Regular cardiac myocyte (primary cell): ENCODE measurements at places on chromosomes 4 and X. TPM values are rescaled to one million over a fixed set of nuclear protein-coding genes. Genes with fewer than 3 reads are reported as not detected.

The KIAA1210 gene
- total RNA-seq, result not detected in 2 replicates

The CSTF2 gene
- 13.0 and 30.9 TPM in 2 replicates for total RNA-seq

The LUZP4 gene
- not detected in 2 replicates for total RNA-seq

The PNCK gene
- total RNA-seq, result under 0.01 and 0.85 TPM in 2 replicates

The PCDH10 gene
- 4.5 and 21.3 TPM in 2 replicates for total RNA-seq

The GRIA3 gene
- 1.9 and 5.4 TPM in 2 replicates for total RNA-seq

The RAB39B gene
- total RNA-seq, result 0.38 and 0.56 TPM in 2 replicates

The TSPAN6 gene
- total RNA-seq, result 29.9 and 65.4 TPM in 2 replicates

The C4orf50 gene
- total RNA-seq, result under 0.01 TPM in 1 of 2 replicates, not detected in the other

The CLDN24 gene
- not detected in 2 replicates for total RNA-seq

The COX7B2 gene
- not detected in 2 replicates for total RNA-seq

The DDX53 gene
- not detected in 2 replicates for total RNA-seq

The SH3D19 gene
- 13.4 and 19.2 TPM in 2 replicates for total RNA-seq

The RNF150 gene
- 0.38 and 1.7 TPM in 2 replicates for total RNA-seq

The MAGEA1 gene
- total RNA-seq, result not detected in 2 replicates

The SERTM2 gene
- total RNA-seq, result under 0.01 and 0.19 TPM in 2 replicates

The BTC gene
- under 0.01 and 0.28 TPM in 2 replicates for total RNA-seq

The CSAG2 gene
- not detected in 2 replicates for total RNA-seq

The PNMA3 gene
- under 0.01 and 0.28 TPM in 2 replicates for total RNA-seq

The FAM9B gene
- not detected in 2 replicates for total RNA-seq

The CACNA1F gene
- total RNA-seq, result 0.19 TPM in 1 of 2 replicates, not detected in the other

The GLOD5 gene
- not detected in 2 replicates for total RNA-seq

The SERPINA7 gene
- total RNA-seq, result not detected in 2 replicates

The HNRNPD gene
- total RNA-seq, result 13.8 and 27.8 TPM in 2 replicates

The DOCK11 gene
- total RNA-seq, result 16.5 and 26.2 TPM in 2 replicates

The NWD2 gene
- total RNA-seq, result not detected in 2 replicates

The CFAP299 gene
- 6.5 and 8.5 TPM in 2 replicates for total RNA-seq

The AVPR2 gene
- total RNA-seq, result not detected in 2 replicates

The CLCN5 gene
- 10.7 and 16.3 TPM in 2 replicates for total RNA-seq

The CXXC4 gene
- under 0.01 TPM in 2 replicates for total RNA-seq

The UGT2B17 gene
- not detected in 2 replicates for total RNA-seq

The IL9R gene
- total RNA-seq, result under 0.01 and 0.19 TPM in 2 replicates

The RNF212 gene
- total RNA-seq, result 0.77 and 1.7 TPM in 2 replicates

The GNRHR gene
- not detected in 2 replicates for total RNA-seq
